ENCODE measurements at places on chromosomes 3 and 15.
A peak's percentile ranks its signal among the peaks of the same experiment; 100 is the strongest.

DNA sequence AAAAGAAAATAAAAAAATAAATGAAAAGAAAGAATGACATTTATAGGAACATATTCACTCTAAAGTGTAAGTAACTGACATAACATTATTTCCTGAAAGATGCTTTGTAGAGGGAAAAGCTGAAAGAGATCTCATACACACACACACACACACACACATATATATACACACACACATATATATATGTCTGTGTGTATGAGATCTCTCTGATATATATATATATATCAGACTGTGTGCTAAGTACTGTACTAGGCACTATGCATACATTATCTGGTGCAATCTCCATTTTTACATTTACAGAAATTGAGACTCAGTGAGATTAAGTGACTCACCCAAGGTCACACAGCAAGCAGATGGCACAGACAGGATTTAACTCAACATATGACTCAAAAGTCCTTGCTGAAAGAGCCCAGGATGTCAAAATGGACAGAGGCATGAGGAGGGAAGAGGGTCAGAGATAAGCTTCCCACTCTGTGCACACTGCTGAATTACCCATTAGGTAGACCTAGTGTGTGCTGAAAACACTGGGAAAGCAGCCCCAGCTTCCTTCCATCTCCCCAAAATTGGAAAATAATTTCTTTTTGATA, 15.0 kb downstream of the BHLHE40 start:
- no peak for DNase-seq

DNA sequence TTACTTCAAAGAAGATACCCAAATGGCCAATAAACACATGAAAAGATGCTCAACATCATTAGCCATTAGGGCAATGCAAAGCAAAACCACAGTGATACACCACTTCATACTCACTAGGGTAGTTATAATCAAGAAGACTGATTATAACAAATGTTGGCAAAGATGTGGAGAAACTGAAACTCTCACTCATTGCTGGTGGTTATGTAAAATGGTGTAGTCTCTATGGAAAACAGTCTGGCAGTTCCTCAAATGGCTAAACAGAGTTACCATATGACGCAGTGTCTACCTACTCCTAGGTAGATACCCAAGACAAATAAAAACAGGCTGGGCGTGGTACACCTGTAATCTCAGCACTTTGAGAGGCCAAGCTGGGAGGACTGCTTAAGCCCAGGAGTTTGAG, 3.5 kb upstream of the ZFAND6 start:
- DNase-seq = no peak

DNA sequence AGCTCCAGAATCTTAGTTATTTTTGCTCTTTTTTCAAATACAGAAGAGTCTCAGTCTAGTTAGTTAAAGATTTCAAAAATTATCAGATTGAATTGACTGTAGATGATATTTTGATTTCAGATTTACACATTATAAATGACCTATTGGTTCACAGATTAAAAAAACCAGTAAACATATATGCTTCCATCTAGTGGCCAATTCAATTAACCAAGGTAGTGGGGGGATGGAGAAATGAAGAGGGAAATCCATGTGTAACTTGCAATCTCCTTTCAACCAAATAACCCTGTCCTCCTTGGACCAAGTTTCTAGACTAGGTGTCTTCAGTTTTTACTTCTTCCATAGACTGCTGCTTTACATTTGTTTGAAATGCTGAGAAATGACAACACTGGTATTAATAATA, 789.8 kb downstream of the ROBO1 start:
- DNase-seq = no peak

GRCh38 chr15:67103432-67103831, 38.0 kb downstream of the SMAD3 start:
- DNase-seq = no peak

DNA sequence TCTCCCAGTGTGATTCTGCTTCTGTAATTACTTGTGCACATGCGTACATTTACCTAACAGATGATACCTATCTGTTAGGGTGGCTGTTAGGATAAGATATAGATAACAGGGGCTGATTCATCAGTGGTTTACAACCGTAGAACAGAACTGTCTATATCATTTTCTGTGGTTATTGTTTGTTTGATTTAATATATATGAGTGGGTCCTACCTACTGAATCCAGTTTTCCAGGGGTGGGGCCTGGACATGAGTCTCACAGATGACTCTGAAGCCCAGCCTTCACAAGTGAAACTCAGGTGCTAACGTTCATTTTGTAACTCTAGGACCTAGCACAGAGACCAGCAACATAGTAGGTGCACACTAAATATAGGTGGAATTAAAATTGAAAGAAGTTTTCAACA, 10.4 kb upstream of the ACAP2 start:
- DNase-seq = no peak

GRCh38 chr3:159731254-159731653, 257.4 kb upstream of the IL12A start:
- no peak for DNase-seq

GRCh38 chr15:98740295-98740694, 92.0 kb downstream of the IGF1R start:
- DNase-seq = no peak

- DNase-seq = no peak
These were observed 58.5 kb upstream of the TNFSF10 start for GRCh38 chr3:172581757-172582166.

- peak; percentile 31 for DNase-seq
These were observed 23.4 kb upstream of the SEC13 start for GRCh38 chr3:10344147-10344943.

- DNase-seq = no peak
These were observed 86.3 kb downstream of the FBXL22 start for GRCh38 chr15:63683343-63683951.

GRCh38 chr3:194197981-194198695, 62.2 kb downstream of the HES1 start:
- no peak for DNase-seq

- DNase-seq = no peak
These were observed 702.3 kb downstream of the SI start for GRCh38 chr3:164375995-164376394.

DNA sequence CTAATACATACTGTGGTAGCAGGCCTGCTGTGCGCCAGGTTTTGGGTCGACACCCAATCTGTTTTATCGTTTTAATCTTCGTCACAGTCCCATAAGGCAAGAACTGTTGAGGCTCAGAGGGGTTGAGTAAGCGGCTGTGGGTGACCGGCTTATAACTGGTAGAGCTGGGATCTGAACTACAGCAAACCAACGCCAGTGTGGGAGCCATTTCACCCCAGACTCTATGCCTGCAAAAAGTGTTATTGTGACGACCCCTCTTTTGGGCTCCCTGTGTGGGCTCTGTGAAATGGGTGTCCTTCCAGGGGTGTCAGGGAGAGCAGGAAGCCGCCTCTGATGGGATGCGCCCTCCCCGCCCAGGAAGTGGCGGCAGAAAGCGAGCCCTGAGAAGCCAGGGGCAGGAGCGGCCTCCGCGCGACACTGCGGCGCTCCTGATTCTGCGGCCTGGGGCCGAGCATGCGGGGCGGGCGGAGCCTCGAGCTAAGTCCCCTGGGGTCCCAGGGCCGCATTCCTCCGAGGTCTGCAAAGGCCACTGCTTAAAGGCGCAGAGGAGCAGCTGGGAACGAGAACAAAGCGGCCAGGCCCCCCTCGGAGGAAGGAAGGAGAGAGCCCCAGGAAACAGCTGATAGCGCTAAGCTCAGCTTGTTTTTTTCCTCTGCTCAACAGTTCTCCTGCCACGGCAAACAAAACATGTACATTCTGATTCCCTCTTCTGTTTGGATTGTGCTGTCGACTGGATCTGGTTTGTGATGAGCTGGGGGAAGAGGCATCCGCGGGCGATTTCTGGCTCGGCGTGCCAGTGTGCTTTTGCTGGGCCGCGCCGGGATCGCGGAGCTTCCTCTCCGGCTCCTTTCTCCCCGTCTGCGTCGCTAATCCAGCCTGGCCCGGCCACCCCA, 33.9 kb downstream of the GRK7 start:
- no peak for DNase-seq

DNA sequence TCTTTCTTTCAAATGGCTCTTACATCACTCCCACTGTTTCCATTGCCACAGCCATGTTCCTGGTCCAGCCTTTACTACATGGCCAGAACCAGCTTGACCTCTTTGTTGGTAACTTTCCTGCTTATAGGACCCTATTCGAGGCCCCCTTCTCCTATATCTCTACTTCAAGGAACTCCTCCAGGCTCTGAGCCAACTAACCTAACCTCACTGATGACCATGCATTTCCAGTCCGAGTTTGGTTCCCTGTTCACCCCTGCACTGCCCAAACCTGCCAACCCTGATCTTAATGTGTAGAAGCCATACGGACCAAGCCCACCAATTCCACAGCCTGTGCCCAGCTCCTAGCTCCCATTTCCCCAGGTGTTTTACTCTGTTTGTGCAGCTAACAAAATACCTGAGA, 38.4 kb upstream of the TIPARP start:
- DNase-seq = no peak

DNA sequence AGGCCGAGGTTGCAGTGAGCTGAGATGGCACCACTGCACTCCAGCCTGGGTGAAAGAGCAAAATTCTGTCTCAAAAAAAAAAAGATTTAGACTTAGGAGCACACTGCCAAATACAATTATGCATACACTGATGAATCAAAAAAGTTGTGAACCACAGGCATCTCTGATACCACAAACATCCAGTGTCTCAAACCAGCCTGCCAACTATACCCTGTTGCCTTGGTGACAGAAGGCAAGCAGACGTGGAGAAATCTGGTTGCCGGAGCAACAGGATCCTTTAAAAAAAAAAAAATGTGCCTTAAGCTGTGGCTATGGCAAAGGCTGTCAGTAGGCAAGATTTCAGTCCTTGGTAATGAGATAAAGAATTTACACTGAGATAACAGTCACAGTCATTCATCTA, 202.3 kb downstream of the NEK10 start:
- no peak for DNase-seq

DNA sequence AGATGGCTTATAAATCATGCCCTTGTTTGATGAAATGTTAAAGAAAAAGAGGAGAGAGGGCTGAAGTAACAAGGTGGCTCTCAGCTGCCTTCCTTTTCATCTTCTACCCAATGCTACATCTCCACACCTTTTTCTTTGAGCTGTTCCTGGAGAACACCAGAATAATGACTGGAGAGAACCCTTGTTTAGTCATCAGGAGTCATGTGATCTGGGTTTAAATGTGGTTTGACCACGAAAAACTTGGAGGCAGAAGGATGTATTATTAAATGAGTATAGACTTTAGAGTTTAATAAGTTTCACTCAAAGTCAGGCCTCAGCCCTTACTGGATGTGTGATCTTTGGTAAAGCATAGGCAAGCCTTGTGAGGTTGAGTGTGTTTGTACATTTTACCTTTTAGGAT, 230.3 kb upstream of the TBL1XR1 start:
- DNase-seq = no peak

- no peak for DNase-seq
These were observed 190.7 kb downstream of the MAGI1 start for GRCh38 chr3:65848024-65848423.

GRCh38 chr3:191688756-191689433, 227.9 kb downstream of the PYDC2 start:
- DNase-seq = no peak

GRCh38 chr15:35626571-35627318, 80.8 kb upstream of the DPH6 start:
- no peak for DNase-seq

- DNase-seq = no peak
These were observed 323.4 kb upstream of the EPHA6 start for GRCh38 chr3:96491023-96491422.

DNA sequence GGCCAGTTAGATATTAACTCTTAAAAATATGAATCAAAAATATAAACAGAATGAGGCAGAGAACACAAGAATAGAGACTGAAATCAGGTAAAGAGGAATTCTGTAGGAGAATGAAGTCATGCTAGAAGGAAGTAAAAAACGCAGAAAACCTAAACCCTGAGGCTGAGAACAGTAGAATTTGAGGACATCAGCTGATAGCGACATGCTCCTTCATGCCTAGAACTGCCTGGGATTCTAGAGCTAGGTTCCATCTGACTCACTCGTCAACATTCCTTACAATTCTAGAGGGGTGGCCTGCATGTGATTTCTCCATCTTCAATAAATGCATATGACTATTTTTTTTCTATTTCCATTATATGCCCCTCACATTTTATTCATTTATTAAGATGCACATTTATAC, 343.0 kb downstream of the ROBO1 start:
- DNase-seq = no peak

GRCh38 chr3:28841441-28841840, 439.4 kb upstream of the RBMS3 start:
- no peak for DNase-seq

- peak; percentile 51 for DNase-seq
These were observed 116.4 kb upstream of the ARHGEF3 start for GRCh38 chr3:56918111-56918568.

GRCh38 chr15:34582461-34583371, 735 bp downstream of the GOLGA8B start:
- peak; percentile 42 for DNase-seq

DNA sequence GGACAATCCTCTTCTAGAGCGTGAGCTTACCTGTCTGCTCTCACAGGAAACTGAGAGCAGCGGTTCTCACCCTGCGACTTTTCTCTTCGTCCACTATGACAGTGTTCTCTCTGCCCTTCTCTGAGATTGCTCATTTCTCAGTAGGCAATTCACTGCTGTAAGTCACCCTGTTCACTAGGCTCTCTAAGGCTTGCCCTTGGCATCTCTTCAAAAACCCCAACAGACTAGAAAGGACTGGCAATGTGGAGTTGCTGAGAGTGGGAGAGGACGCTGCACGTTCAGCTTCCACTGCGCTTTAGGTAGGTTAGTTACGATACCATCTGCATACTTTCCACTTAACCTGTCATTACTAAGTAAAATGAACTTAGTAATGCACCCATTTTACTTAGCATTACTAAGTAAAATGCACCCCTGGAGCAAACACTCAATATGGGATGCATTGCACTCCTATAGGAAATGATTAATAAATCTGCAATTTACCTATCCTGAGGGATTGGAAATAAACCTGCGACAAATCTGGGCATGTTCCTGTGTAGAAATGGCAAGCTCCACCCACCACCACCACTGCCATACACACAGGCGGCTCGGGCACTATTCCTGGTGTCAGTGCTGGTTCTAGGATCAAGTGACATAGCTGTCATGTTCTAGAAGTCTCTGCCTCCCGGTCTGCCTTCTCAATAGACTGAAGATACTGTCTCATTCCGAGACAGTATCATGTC, 21.4 kb downstream of the XPC start:
- no peak for DNase-seq

GRCh38 chr15:63236272-63236671, 41.1 kb upstream of the APH1B start:
- DNase-seq = no peak

- no peak for DNase-seq
These were observed 201.6 kb upstream of the RGMA start for GRCh38 chr15:93290618-93290946.

DNA sequence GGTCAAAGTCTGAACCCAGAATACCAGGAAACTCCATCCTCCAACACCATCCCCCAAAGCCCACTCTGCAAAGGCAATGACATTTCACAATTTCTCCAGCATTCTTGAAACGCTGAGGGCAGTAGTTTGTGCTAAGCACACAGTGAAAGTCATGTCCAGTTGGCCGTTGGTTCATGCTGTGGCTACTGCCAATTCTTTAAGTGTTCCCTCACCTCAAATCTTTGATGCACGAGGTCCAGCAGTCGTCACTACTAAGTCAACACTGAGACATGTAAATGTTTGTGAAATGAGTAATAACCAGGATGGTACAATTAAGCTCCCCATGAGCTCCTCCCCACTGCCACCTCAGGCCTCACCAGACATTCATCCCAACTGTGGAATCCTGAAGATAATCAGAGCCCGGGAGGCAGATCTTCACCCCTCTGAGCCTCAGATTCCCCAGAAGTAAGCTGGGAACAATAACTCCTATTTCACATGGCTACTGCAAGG, 7.0 kb downstream of the SUCLG2 start:
- DNase-seq = no peak
